ENCODE measurements at places on chromosomes 1 and 21.

GRCh38 chr1:81478219-81478618 is 322.5 kb upstream of the ADGRL2 start:
- DNase-seq: no peak

DNA sequence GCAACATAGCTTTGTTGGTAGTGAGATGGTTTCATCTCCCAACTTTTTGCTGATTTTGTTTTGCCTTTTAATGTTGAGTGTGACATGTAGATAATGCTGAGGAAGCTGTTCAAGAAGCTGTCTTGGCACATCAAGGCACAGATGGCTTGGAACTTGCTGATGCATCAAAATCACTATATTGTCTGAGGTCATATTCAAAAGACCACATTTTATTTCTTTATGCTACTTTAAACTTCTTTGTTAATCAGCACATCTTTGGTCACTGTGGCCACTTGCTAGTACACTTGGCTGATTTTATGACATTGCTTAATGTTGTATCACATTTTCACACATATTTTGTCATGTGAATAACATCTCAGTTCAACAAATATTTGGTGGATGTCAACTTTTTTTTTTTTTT is 87.1 kb upstream of the BCL10 start:
- DNase-seq: no peak

DNA sequence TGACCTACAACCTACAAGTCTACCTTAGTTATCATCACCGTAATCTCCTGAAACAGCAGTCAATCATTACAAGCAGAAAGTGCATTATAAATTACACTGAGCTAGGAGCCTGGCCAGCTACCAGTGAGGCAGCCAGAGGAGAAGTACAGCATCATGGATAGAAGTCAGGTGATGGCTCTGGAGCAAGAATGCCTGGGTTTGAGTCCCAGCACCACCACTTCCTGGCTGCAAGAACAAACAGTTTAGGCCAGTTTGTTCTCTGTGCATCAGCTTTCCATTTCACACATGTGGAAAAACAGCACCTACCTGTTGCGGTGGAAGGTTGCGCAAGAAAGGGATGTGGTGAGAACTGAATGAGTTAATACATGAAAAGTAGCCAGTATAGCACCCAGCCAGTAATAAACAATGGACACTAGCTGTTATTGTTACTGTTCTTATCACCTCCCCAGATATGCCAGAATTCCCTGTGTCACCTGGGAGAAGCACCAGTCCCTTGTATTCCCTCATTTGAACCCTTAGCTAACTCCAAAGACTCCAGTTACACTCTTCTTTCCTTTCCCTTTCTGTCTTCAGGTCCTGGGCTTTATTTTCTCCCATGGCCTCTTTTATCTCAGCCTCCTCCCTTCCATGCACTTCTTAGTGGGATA is 9.0 kb downstream of the CREG1 start:
- no peak for DNase-seq

DNA sequence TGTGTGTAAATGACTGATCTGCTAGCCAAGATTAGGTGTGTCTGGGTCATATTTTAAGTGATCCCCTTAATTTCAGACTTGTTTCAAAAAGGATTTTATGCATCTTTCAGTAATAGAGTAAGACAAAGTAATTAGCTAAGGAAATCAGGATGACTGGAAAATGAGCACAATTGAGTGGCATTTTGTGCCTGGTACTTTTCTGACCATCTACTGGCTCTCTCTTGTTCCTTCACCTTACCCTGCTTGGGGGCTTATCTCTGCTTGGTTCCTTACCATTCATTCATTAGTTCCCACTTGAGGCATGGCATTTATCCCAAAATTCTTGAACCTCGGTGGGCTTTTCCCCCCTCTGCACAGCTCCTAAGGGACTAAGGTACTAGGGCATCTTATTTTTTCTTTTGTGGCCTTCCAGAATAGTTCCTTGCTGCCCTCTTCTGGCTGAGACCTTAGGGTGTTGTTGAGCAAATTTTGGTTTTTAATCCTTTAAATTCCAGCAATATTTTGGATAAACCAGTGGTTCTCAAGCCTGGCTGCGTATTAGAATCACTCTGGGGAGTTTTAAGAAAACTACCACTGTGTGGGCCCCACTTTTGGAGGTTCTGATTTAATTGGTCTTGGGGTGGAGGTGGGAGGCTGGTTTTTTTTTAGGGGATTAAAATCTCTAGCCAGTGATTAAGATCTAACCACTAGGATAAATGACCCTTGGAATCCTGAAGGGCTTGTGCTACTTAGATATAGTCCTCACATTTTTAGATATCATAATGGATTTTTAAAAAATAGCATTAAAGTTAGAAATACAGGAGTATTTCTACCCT is 50.8 kb downstream of the HS2ST1 start:
- no peak for DNase-seq

DNA sequence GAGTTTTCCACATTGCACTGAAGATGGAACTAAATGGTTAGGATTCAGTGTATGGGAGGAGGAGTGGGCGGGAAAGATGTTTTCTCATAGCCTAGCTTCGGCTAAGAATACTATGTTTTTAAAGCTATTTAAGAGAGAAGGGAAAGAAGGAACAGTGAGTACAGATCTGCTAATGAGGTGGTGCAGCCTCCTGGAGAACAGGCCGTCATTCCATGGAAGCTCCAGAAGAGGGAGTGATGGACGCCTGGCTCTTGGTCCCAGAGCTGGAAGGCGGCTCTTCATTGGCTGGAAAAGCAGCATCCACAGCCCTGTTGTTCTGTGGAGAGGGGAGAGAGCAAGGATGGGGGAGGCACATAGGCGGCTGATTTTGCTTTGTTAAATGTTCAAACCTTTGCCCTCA is 6.9 kb downstream of the CAMK1G start:
- no peak for DNase-seq

DNA sequence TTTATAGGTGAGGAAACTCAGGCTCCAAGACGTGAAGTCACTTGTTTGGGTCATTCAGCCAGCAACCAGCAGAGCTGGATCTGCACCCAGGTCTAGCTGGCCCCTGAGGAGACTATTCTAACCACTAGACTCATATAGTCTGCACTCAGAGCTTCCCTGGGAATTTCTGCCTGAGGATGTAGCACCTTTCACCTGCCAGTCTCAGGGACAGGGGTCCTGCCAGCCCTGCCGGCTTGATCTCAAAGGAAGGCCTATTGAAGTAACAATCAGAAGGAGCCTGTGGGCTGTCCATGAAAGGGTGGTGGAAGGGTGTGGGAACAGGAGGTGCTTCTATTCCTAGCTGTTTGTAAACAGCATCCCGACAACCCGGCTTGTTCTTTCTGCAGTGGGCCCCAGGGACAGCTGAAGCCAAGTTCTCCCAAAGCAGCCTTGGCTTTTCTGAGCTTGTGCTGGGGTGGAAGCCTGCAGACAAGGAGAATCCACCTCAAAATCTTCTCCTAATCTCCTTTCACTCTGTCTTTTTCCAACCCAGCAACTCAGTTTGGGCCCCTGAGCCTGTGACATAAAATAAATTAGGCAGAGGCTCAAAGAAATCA is 7.8 kb downstream of the LMOD1 start:
- DNase-seq: no peak

DNA sequence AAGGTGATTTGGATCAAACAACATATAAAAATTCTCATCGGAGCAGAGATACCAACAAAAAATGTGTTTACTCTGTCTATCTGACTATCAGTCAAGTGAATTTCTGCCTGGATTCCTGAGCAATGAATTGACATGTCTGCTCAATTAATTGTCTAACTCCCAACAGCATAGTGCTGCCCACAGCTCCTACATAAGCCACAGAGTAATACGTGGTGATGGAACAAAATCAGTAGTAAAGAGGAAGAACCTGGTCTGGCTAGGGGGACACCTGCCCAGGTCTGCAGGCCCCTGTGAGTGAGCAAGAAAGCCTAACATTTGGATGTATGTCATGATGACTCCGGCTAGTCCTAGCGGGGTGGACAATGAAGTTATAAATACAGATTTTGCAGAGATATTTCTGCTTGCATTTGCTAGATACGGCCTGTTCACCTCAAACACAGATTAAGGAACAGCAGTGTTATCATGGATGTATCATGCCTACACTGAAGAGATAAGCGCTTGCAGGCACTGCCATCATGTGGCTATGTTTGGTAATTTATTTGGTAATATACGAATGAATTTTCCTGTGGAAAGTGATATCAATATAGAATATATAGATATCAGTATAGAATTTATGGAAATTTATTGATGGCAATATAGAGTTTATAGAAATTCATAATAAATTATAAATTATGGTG is 69.6 kb upstream of the LRRC8B start:
- DNase-seq: peak; percentile 64

DNA sequence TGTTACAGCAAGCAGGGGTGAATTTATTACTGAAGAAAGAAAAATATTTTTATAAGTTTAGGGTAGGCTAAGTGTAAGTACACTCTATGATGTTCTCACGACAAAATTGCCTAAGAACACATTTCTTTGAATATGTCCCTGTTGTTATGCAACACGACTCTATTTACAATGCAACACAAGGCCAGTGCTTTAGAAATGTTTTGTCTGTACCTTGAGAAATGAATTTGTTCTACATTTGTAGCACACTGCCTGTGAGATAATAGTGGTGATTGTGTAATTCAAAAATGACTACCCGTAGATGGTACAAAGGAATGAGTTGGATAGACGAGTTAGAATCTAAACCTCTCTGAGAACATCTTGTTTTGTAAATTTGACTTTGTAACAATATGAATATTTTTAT is 63.7 kb upstream of the IGSF5 start:
- DNase-seq: no peak

DNA sequence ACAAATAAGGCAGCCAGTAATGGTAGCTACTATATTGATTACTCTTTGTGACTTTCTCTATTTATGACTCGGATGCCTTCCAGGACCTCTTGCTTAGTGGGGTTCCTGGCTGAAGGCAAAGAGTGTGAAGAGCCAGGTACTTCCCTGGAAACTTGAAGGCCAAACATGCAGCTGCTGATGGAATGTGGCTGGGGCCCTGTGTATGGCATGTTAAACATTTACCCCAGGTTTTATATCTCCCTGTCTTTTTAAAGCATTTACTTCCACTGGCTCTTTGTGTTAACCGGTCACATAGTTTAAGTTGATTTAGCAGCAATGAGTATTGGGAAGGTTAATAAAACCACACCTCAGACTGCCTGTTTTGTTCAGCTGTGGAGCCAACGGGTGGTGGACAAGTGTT is 45.7 kb upstream of the PAXBP1 start:
- no peak for DNase-seq

- DNase-seq: no peak
Measured at GRCh38 chr1:115327270-115327669, 10.8 kb downstream of the NGF start.
